HFFc6 (cell line): ENCODE measurements at places on chromosomes 6 and 20. TPM values are rescaled to one million over a fixed set of nuclear protein-coding genes. Genes with fewer than 3 reads are reported as not detected.

DNA sequence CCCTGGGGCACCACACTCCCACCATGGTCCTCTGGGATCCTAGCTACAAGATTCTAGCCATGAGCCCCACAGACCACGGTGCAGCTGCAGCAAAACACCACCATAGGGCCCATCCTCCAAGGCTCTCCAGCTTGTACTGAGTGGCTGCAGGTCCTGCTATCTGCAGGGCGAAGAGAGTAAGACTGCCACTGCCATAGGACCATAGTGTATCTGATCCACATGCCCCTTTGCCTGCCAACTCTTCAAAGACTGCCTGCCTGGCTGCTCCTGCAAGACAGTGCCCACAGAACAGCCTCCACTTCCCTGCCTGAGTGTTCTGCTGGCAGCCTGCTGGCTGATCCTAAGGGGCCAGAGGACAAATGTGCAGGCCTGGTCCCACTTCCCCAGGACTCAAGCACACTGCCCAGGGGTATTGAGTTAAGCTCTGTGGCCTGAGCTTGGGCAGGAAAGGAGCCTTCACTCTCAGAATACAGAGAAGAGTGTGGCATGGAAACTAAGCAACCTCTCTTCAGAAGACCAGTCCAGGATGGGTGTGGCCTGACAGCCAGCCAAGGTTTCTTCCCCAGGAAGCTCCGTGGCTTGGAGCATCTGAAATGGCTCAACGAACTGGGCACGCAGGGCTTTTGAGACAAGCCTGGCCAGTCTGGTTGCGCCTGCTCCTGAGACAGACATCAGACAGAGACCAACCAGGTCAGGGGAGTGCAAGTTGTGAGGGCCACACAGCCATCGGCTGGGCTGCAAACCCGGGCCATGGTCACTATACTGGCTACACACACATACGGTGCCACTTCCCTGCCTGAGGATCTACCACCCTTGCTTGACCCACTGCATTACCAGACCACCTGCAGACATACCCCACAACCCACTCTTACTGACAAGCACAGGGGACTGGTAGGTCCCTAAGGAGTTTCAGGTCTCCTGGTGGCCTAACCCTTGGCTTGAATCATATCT lies 54.5 kb downstream of the RNGTT start:
- DNase-seq = no peak

GRCh38 chr20:62365814-62366369 lies 1.2 kb downstream of the LAMA5 start:
- no peak for DNase-seq

DNA sequence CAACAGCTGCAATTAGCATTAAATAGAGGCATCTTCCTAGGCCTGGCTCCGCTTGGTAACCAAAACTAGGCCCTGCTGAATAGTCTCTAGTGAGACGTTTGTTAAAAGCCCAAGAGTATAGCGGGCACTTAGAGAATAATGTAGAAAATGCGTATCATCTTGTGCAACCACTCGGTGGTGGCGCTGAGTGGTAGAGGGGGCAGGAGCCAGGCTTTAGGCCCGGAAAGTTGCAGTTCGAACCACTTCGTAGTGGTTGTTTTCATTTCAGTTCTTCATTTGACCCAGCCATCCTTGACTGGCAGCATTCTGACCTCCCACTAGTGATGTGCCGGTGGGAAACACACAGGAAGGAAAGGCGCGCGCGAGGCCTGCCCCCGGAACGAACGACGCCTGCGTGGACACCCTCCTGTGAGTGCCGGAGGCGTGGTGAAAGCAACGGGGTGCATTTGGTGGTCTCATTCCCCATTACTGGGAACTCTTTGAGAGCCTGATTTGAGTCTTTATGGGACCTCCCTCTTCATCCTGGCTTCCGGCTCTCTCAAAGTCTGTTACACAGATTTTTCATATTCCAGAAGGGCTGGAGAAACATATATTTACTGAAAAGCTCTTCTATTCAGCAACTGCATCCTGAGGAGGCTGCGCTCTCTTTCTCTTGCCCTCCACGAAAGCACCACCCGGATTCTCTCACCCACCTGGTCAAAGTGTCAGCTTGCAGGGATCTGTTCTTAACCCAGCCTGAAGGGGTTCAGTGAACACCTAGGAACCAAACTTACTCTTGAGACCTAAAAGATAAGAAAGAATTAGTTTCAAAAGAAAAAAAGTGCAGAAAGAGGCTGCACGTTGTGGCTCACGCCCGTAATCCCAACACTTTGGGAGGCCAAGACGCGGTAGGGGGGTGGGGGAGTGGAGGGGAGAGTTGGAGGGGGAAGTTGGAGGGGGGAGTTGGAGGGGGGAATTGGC lies 18.2 kb downstream of the GPX5 start:
- no peak for DNase-seq

Gene FAM217A
- total RNA-seq = not detected in 3 replicates
